ENCODE measurements at places on chromosomes 3 and 15.

DNA sequence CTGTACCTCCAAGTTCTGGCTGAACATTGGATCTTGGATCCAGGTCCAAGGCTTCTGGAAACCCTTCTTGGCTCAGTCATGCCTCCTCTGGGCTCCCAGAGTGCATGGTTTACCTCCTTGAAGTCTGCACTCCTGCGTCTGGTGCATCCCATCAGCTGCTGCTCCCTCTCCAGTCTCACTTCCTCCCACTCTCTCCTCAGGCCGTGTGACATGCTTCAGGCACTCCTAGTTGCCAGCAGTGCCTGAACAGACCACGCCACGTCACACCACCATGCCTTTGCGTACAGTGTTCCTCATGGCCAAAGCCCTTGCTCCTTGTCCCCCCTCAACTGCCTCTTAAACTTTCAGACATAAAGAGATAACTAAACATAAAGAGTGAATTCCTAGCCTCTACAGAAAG lies 5.7 kb downstream of the GPR27 start:
- no peak for DNase-seq

- DNase-seq = no peak
Measured at GRCh38 chr15:37034392-37034791, 66.0 kb downstream of the MEIS2 start.

GRCh38 chr15:101266034-101266433 lies 11.3 kb downstream of the SELENOS start:
- no peak for DNase-seq

- DNase-seq = peak; percentile 36
Measured at GRCh38 chr3:125310623-125311081, 64.5 kb downstream of the ZNF148 start.

GRCh38 chr3:30277494-30277893 lies 328.9 kb upstream of the TGFBR2 start:
- no peak for DNase-seq

GRCh38 chr3:69855436-69856162 lies 116.3 kb downstream of the MITF start:
- no peak for DNase-seq

GRCh38 chr15:57017024-57017423 lies 98.6 kb downstream of the TCF12 start:
- no peak for DNase-seq

Measured in stimulated activated CD4-positive, alpha-beta T cell treated with anti-CD3 and anti-CD28 coated beads, Interleukin-2, amount 100 ng/mL, for 48 hours (primary cell).